T-helper 1 cell (primary cell): ENCODE measurements at places on chromosomes 1 and 21.
A peak's percentile ranks its signal among the peaks of the same experiment; 100 is the strongest.

DNA sequence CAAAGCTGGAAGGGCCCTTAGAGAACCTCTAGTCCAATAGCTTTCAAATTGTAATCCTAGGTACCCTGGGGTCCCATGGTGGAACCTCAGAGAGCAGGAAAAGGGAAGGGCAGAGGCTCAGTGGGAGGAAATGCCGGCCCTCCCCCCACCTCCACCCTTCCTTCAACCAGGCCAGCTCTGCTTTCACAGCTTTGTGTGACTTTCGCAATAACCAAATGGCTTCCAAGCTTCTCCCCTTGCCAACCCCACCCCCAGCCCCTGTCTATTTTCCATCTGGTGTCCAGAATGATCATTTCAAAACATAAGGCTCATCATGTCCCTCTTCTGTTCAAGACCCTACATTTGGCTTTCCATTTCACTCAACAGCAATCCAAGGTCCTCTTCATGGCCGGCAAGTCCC lies 74.4 kb downstream of the CD58 start:
- no peak for DNase-seq

- peak; percentile 46 for DNase-seq
Observed at GRCh38 chr1:205354259-205355074, 2.3 kb downstream of the KLHDC8A start.

- no peak for DNase-seq
Observed at GRCh38 chr1:232508130-232508701, 121.7 kb downstream of the SIPA1L2 start.

DNA sequence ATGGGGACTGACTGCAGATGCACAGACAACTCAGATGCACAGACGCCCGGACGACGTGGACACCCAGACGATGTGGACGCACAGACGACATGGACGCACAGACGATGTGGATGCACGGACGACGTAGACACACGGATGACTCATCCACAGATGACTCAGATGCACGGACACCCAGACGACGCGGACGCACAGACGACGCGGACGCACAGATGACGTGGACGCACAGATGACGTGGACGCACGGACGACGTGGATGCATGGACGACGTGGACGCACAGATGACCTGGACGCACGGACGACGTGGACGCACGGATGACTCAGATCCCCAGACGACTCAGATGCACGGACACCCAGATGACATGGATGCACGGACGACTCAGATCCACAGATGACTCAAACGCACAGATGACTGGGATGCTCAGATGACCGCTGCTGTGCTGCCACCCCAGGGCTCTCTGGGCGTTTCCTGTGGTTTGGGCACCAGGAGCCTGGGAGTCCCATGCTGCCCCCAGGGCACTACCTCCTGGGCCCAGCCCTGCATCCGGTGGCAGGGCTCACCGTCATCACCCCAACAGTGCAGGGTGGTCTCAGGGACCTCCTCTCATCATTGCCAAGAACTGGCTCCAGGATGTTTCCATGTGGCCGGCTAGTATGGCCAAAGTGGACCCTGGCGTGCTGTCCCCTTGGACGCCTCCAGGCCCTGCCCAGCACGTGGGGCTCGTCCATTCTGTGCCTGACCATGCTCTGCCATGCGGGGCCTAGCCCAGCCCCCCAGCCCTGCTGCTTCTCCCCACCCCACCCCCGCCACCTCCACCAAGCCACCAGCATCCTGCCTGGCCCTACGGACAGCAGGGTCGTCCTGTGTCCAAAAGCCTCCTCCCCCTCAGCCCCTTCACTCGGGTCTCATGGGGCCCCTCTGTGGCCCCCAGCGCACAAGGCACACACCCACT lies 14.0 kb downstream of the FAAP20 start:
- no peak for DNase-seq

- DNase-seq: no peak
Observed at GRCh38 chr1:201053155-201053860, 29.8 kb upstream of the KIF21B start.

- no peak for DNase-seq
Observed at GRCh38 chr1:113763661-113764060, 4.4 kb upstream of the PHTF1 start.

DNA sequence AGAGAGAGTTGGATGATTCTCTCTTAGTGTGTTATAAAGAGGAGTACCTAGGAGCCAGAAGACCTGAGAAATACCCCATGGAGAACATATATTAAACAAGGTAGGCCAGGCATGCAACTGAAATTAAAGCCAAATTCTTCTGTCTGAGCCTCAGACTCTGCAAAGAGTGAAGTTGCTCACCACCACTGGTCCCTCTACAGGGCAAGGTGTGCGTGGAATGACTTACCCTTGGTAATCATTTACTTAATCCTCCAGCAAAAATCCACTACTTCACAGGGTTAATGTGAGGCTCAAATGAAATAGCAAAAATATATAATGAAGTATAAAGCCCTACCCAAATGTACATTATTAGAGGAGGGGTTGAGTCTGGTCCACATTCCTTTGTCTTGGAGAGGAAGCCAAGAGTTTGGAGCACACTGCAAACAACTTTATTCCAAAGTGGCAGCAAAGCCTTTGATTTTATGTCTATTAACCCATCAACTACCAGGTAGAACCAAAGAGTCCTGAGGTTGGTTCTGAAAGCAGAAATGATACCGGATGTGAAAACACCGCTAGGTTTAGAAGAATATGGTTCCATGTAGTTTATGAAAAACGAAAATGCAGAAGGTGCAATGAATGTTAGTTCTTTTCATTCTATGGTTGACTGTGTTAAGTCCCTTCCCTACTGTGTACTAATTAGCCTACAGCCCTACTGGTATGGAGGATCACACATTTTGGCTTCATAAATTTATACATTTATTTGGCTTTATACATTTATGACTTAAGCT lies 8.5 kb downstream of the SSR2 start:
- no peak for DNase-seq

DNA sequence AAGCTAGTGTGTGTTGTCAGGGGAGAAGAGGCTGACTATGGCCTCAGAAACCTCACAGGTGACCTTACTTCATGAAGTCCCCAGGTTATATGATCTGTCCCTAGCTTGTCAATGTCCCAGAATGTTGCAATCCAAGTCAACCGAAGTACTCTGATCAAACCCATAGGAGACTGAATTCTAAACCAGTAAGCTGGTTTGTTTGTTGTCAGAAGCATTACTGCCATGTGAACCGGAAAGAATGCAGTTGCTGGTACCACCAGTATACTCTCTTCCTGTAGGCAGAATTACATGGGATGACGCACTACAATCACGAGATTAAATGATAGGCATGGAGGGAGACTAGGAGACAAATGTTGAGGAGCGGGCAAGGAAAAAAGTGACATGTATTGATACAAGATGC lies 26.1 kb upstream of the MAN1A2 start:
- no peak for DNase-seq

DNA sequence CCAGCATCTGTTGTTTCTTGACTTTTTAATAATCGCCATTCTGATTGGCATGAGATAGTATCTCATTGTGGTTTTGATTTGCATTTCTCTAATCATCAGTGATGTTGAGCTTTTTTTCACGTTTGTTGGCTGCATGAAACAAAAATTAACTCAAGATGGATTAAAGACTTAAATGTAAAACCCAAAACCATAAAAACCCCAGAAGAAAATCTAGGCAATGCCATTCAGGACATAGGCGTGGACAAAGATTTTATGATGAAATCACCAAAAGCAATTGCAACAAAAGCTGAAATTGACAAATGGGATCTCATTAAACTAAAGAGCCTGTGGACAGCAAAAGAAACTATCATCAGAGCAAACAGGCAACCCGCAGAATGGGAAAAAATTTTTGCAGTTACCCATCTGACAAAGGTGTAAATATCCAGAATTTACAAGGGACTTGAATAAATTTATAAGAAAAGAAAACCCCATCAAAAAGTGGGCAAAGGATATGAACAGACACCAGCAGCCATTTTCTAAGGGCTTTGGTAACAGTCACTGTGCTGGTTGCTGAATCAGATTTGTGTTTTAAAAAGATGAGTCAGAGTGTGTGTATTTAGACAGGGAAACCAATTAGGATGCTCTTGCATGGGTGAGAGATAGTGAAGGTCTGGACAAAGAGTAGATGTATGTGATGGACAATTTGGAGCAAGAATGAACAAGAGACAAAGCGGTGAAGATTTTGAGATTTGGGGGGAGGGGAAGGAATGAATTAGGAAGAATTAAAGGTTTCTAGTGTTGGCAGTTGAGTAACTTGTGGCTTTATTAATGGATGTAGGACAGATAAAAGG lies 110.7 kb downstream of the RYR2 start:
- no peak for DNase-seq

DNA sequence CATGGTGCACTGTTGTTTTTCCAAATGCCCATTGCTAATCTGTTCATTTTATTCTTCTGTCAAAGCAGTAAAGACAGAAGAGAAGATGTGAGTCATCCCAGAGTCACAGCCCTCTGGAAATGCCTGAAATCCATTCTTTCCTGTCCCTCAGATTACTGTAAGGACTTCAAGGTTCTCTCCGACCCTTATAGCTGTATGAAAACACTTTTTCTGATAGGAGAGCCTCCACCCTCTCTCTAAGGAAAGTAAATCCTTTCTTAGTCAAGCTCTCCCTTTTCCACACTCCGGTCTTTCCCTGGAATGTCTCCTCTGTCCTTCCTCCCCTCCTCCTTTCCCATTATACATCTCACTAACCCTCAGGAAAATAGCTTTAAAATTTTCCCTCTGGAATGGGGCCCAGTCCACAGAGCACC lies 3.5 kb upstream of the PRDX6 start:
- DNase-seq: no peak

GRCh38 chr21:36472377-36472776 lies 7.5 kb downstream of the CLDN14 start:
- DNase-seq: no peak

DNA sequence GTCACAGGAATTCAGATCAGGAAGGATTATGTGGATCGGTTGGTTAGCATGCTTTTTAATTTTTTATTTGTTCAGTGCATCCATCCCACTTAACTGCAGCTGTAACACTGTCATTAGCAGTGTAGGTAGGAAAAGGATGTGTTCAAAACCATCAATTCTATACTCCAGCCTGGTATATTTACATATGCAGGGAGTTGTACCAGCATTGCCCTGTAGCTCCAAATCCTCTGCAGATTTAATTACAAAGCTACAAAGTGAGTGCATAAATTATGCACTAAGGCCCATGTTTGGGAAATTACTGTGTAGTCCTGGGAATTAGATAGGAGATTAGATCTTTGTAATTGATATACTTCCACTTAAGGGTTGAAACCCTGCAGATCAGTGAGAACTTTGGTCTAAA lies 15.9 kb upstream of the OSBPL9 start:
- no peak for DNase-seq

GRCh38 chr1:23791516-23792047 lies 637 bp downstream of the LYPLA2 start:
- DNase-seq: no peak

DNA sequence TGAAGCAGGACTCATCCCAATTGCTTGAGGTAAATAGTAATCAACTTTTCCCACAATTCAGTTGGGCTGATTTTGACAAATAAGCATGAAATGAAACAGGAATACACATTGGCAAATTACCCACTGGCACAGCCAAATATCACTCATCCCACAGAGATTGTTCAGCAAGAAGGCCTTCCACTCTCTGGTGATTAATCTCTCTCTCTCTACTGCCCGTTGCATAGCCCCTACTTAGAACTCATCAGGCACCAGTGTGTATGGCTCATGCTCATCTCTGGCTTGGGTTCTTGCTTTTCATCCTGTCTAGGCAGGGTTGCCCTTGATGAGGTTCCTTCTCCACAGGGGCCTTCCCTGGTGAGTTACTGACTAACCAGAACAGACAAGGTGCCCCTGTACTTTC lies 1.1 kb downstream of the BSDC1 start:
- DNase-seq: no peak

- peak; percentile 10 for DNase-seq
Observed at GRCh38 chr1:228515200-228515834, 28.1 kb downstream of the RNF187 start.

- DNase-seq: no peak
Observed at GRCh38 chr1:247437551-247438505, 20.1 kb downstream of the OR2B11 start.

DNA sequence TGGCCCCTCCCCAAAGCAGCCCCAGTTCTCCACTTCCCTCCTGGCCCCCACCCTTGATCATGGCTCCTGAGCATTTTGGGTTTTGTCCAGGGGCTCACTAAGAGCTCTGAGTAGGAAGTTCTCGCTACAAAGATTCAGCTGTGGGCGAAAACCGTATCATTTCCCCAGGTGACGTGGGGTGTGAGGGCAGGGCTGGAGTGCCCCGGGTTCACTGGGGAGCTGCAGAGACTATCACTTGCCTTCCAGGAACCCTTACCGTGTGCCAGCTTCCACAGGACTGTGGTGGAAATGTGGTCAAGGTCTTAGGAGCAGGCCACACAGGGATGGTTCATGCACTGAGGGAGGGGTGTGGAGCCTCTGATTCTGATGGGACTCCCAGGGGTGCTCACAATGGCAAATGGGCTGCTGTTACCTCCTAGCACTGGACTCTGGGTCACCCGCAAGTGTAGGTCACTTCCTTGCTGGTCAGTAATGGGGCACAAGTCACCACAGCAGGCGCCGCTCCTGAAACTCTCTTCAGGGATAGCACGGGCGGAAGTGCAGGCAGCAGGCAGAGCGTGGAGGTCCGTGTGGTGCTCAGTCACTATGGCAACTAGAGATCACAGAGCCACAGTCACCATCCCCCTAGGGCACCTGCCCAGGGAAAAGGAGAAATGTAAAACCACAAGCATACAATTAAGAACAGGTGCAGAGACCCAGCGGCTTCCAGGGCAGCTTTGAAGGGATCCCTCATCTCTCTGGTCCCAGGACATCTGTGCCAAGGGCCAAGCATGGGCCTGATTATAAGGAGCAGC lies 35.4 kb downstream of the RSPH1 start:
- no peak for DNase-seq

GRCh38 chr1:89047734-89048133 lies 17.3 kb downstream of the GBP1 start:
- no peak for DNase-seq

GRCh38 chr1:199221371-199222150 lies 582.7 kb downstream of the PTPRC start:
- DNase-seq: no peak

- no peak for DNase-seq
Observed at GRCh38 chr1:245717611-245718010, 562.8 kb downstream of the KIF26B start.

DNA sequence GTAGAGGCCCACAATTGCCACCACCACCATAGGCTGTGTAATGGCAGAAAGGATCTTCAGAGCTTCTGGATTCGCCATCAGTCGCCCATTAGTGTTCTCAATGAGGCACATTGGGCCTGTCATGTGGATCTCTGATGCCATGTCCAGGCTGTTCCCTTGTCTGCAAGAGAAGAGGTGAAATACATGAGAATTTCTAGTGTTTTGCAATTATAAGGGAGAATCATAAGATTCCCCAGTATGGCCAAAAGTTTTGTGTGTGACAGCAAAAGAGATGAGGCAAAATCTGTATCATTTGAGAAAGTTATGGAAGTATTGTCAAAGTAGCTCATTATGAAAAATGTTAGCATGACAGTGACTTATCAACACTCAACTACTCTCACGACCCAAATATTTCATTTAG lies 1.9 kb downstream of the GBP1 start:
- DNase-seq: no peak
